ENCODE measurements at places on chromosomes 5 and 9.

DNA sequence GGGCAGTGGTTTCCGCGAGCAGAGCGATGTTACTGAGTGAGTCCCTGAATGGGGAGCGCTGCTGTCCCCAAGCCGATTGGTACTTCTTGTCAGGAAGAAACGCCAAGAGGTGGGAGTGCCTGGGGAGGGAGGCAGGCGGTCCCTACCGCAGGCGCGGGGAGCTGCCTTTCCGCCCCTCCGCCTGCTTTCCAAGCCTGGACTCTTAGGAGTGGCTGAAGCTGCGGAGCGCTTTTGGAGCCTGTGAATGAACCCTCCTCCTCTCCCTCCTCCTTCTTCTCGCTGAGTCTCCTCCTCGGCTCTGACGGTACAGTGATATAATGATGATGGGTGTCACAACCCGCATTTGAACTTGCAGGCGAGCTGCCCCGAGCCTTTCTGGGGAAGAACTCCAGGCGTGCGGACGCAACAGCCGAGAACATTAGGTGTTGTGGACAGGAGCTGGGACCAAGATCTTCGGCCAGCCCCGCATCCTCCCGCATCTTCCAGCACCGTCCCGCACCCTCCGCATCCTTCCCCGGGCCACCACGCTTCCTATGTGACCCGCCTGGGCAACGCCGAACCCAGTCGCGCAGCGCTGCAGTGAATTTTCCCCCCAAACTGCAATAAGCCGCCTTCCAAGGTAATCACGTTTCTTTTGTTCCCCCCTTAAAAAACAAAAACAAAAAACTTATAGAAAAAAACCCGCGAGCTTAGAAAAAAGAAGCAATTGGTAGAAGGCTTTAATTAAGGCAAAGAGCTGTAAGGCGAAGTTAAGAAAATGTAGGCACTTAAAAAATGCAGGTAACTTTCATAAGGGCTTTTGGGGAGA lies at the start of gene VCAN:
VCAN (plus strand) TSS at position 340 of the 808 bp plus-strand sequence. CDS start 11,775 bp downstream, outside the sequence.
- no peak for DNase-seq

DNA sequence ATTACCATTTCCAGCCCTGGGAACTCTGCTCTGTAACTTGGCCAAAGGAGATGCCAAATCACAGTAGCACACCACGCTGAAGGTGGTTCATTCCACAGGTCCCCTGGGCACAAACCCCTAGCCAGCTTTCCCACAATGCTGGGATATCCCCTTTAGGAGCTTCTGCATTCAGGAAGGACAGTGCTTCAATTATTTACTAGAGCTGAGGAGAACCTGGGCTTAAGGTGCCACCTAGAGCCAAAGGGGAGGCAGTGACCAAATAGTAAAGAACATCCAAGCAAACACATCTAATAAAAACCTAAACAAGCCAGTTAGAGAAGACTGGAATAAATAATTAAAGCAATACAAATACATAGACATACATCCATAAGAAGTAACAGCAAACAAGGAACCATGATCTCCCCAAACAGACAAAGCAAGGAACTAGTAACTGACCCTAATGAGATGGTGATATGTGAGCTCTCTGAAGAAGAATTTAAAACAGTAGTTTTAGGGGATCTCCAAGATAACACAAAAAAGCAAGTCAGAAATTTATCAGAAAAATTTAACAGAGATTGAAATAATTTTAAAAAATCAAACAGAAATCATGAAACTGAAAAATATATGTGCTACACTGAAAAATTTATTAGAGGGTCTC lies 14.6 kb downstream of the KIF4B start:
- DNase-seq = no peak

DNA sequence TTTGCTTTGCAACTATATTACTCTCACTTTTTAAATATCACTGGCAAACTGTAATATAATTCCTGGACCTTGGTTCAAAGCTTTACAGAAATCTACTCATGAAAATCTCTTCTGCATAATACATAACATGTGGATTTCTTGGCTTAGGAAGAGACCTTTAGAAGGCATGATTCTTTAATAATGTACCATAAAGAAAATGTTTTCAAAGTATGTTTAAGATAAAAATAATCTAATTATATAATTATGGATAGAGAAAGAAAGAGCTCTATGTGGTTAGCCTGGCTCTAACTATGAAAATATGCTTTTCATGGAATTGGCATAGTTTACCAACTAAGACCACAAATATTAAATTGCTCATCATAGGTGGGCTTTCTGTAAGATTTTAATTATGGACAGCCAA lies 817.8 kb downstream of the TLE1 start:
- DNase-seq = no peak

GRCh38 chr9:89139455-89139854 lies 39.2 kb downstream of the SHC3 start:
- no peak for DNase-seq

GRCh38 chr5:172299916-172300439 lies 16.4 kb upstream of the UBTD2 start:
- no peak for DNase-seq

GRCh38 chr9:87427851-87428506 lies 69.7 kb upstream of the DAPK1 start:
- DNase-seq = no peak

- no peak for DNase-seq
Measured at GRCh38 chr9:28808042-28808441, 1234.8 kb upstream of the C9orf72 start.

DNA sequence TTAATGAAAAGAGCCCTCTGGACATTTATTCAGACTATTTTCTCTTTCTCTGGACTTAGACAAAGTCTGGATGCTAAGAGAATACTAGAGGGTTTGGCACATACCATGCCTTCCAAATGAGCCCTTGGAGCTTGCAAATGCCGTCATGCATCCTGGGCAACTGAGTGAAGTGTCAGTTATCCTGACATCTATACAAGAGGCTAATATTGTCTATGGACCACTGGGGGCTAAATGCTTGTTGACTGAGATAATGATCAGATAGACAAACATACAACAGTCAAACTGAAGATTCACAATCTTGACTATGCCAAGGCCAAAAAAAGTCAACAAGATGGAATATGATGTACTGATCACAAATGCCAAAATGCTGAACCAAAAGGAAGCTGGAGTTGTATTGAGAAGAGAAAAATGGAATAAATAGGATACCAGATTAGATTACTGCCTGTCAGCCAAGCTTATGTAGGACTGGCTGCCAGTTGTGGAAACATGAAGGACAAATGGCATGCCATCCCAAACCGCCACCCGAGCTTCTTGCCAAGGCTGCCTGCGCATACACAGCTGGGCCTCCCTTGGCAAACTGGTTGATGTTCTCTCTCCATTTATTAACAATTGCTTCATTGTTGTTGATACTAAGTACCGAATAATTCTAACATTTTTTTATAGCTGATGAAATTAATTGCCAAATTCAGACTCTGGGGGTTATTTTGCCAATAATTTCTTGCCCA lies 240.1 kb upstream of the GRAMD2B start:
- DNase-seq = no peak

DNA sequence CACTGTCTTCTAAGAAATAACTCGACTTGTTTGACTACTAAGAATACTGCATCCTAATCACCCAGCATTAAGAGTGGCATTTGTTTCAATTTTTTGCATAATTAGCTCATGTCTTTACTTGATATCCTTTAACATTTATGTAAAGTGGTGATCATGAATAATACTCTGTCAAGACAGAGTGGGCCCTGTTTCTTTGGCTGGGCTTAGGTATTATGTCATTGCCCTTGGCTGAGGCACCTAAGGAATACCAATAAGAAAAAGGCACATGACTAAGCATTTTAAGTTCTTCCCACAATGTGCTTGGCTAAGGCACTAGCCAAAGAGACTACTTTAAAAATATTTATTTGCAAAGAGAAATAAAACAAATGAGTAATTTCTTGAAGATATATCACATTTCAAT lies 308.1 kb downstream of the CTNND2 start:
- no peak for DNase-seq

GRCh38 chr5:100799166-100799565 lies 103.9 kb downstream of the ST8SIA4 start:
- DNase-seq = no peak

DNA sequence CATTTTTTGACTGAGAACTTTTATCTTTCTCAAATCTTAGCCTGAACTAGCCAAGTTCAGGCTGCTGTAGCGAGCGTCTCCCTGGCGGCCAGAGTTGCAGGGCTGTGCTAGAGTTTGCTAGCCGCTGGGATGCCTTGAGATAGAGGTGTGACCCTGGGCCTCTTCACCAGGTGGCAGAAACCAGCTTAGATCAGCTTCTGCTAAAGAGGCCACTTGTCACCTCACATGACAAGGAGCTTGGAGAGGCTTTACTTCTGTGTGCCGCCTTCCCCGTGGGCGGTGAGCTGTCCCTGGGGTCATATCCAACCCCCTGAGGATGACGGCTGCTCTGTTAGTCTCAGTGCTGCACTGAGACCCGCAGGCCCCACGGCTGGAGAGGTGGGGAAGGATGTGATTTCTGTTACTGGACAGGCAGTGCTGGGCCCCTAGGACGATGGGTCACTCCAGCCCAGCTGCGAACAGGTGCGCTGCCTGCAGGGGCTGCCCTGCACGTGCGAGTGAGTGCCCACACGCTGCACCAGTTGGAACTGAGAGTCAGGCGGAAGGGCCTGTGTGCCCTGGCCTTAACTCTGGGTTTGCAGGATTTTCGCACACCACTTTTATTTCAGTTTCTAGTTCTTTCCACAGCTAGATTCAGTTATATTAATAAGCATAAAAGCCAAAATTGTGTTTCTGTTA lies 63.8 kb downstream of the EHMT1 start:
- DNase-seq = no peak

DNA sequence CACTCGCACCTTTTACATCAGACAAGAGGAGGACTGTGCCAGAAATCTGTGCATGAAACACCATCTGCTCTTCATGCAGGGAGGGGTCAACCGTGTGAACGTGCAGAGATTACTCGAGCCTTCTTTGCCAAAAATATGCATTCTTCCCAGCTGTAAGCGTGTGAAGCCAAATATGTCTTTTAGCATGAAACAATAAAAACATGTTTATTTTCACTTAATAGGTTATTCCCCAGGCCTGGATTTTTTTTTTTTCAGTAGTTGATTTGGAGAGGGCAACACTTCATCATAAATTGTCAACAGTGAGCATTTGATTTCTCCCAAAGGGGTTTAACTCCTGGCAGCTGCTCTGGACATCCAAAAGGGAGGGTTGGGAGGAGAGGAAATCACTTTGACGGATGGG lies 23.8 kb downstream of the PLAC8L1 start:
- no peak for DNase-seq

- no peak for DNase-seq
Measured at GRCh38 chr5:177320879-177321278, 9.2 kb upstream of the MXD3 start.

DNA sequence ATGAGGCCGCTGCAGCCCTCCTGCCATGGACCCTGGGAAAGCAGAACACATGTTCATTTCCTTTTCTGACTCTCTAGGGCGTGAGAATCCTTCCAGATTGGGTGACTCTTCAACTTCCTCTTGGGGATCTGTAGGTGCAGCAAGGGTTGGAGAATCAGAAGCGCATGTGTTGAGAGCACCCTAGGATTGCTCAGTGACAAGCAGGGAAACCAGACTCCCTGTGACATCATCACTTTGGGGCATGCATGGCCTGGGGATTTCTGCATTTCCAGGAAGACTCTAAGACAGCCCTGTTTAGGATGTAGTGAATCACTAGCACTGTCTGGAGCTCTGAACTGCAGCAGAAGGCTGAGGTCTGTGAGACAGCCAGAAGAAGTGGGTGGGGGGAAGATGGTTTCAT lies 15.1 kb upstream of the LCP2 start:
- DNase-seq = no peak

DNA sequence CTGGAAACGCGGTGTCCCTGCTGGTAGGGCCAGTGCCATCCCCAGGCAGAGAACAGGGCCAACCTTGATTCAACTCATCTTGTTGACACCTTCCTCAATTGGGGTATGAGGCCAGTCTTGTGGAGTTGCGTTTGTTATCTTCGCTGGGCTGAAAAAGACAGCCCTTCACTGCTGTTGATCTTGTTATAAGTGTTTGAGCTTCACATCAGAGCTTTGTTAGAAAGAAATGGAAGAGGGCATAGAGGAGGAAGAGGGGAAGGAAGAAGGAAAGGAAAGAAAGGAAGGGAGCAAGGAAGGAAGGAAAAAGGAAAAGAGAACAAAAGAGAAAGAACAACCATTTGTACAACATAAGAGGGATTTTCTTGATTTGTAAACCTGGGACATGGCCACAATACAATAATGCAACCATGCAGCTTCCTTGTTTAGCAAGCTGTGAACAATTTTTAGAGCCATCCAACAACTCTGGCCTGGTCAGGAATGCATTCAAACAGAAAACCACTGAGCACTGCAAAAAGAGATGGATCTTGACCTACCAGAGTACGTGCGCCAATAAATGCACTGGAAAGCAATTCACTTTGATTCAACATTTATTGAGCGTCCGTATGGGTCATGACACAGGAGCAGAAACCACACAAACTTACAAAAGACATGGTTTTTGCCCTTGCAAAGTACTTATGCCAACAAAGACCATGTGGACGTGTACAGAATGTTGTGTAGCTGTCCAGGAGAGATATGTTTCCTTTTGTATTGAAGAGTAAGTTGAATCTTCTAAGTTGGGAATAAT lies 152.9 kb downstream of the TLE1 start:
- DNase-seq = no peak

GRCh38 chr5:31598640-31599611 lies 40.0 kb upstream of the PDZD2 start:
- DNase-seq = no peak

DNA sequence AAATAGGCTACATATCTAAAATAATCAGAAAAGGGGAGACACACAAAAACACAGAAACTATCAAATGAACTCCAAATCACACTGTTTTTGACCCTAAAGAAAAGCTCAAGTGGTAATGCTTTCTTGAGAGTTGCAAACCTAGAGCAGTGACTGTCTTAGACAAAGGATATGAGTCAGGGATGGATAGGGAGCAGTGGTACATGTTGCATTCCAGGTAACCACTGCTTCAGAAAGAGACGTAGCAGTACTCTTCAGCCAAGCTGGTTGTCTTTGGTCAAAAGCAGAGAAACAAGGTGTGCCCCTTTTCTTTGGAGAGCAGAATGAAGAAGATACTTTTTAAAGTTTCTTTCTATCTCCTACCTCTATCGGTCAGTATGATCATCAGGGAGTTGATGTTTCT lies 1003.6 kb downstream of the CDH9 start:
- no peak for DNase-seq

- DNase-seq = no peak
Measured at GRCh38 chr9:98784831-98785806, 11.2 kb downstream of the ANKS6 start.

Data from NCI-H1417 treated with DMSO at 0.1 percent for 48 hours (cell line).